ENCODE measurements at places on chromosomes 12 and 14. TPM values are rescaled to one million over a fixed set of nuclear protein-coding genes. Genes with fewer than 3 reads are reported as not detected.

- H3K4me3 ChIP-seq, result no peak overlapping the region
- peaks cover 29% of the 10 kb centered on the region for H3K4me1 ChIP-seq
- no peak overlapping the region for H3K27ac ChIP-seq
- H3K36me3 ChIP-seq, result no peaks in the 10 kb centered on the region
- no peak for DNase-seq
These were observed 65.8 kb downstream of the KCNK10 start for GRCh38 chr14:88256997-88257950.

GRCh38 chr12:56040151-56040550 is 1.6 kb upstream of the RPS26 start:
- no peaks in the 10 kb centered on the region for H3K27me3 ChIP-seq
- no peak for DNase-seq
- no peak overlapping the region for H3K4me3 ChIP-seq
- H3K36me3 ChIP-seq, result peaks cover 8% of the 10 kb centered on the region
- no peak overlapping the region for H3K27ac ChIP-seq

DNA sequence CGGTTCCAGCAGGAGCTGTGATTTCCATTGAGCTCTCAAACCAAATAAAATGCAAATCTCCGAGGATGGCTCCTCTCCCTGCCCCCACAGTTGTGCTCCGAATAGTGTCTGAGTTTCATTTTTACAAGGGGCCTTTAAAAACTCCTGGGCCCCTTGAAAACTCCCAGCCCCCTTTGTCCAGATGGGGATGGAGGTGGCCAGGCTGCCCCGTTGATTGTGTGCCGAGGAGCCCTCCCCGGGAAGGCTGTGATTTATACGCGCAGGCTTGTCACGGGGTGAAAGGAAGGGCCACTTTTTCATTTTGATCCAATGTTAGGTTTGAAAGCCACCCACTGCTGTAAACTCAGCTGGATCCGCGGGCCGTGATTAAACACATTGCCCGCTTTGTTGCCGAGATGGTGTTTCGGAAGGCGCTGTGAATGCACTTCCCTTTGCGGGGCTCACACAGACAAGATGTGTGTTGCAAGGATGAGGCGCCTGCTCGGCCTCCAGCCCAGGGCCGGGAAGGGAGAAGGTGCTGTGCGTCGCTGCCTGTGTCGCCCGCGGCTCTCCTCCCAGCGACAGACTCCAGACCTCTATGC is 98.8 kb downstream of the TMEM132C start:
- DNase-seq, result peak; percentile 60
- peak overlapping the region; percentile 32 for H3K4me3 ChIP-seq

DNA sequence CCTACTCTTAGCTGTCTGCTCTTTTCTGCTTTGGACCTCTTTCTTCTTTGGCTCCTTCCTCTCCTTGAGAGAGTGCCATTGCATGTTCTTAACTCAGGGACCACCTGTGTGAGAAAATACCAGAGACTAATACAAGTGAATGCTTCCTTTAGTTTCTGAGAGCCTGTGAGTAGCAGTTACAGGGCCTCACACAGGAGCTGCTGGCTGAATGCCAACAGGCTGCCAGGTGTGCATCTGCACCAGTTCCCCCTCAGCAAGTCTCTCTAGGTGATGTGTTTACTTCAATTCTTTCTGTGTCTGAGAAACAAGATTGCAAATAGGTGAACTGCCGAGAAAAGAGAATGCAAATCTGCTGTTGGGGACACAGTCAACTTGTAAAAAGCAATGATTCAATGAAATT is 108.2 kb downstream of the STXBP6 start:
- no peak for DNase-seq
- H3K36me3 ChIP-seq, result no peaks in the 10 kb centered on the region
- H3K27ac ChIP-seq, result no peak overlapping the region
- H3K27me3 ChIP-seq, result no peaks in the 10 kb centered on the region

DNA sequence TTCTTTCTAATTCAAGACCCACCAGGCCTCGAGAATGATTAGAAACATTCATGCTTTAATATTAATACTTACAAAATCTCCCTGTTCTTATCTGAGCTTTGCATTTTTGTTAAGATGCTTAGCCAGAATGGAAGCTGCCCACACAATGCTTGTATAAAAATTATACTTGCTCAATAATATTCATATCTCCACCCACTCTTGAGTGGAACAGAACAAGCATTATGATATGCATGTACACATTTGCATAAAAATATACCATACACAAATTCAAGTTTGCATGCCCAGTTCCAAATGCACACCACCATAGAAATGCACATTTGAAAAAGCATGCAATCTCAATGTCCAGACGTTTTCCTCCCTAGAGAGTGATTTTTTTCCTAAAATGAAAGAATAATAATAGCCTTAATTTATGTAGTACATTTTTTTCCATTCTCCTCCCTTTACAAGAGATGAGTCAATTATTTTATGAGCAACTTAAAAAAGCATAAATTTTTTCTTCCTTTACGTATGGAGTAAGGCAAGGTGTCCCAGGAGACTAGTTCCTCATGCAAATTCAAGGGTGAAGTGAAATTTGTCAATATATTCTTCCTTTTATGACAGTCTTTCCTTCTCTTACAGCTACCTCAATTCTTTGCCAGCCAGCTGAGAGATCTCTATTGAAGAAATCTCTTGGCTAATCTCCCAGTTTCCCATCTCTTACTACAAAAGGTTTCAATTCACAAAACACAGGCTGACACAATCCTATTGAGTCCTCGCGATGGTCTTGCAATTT is 313.1 kb upstream of the GARIN6 start:
- peaks cover 7% of the 10 kb centered on the region for H3K4me1 ChIP-seq
- no peak overlapping the region for H3K27ac ChIP-seq
- H3K36me3 ChIP-seq, result no peaks in the 10 kb centered on the region
- DNase-seq, result peak; percentile 9
- no peak overlapping the region for H3K4me3 ChIP-seq
- H3K27me3 ChIP-seq, result no peaks in the 10 kb centered on the region

GRCh38 chr12:57606821-57607220 is 2.2 kb downstream of the DTX3 start:
- no peak overlapping the region for H3K4me3 ChIP-seq
- DNase-seq, result no peak
- H3K27me3 ChIP-seq, result peaks cover 22% of the 10 kb centered on the region
- H3K4me1 ChIP-seq, result peaks cover 29% of the 10 kb centered on the region
- no peak overlapping the region for H3K27ac ChIP-seq

Gene DBX2
- total RNA-seq, result 0.06 TPM

DNA sequence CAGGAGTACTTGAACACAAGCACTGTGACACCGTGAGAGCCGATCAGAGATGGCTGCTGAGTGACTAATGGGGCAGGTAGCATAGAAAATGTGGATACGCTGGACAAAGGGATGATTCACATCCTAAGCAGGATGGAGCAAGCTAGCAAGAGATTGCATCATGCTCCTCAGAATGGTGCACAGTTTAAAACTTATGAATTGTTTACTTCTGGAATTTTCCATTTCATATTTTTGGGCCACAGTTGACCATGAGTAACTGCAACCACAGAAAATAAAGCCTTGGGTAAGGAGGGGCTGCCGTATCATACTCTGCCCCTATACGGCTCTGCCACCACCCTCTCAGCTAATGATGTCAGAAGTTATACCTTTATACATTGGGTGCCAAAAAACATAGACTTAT is 23.3 kb upstream of the MARK3 start:
- H3K4me1 ChIP-seq, result no peaks in the 10 kb centered on the region
- no peak for DNase-seq
- H3K27ac ChIP-seq, result no peak overlapping the region
- no peaks in the 10 kb centered on the region for H3K27me3 ChIP-seq
- no peaks in the 10 kb centered on the region for H3K36me3 ChIP-seq

- no peaks in the 10 kb centered on the region for H3K27me3 ChIP-seq
- H3K36me3 ChIP-seq, result no peaks in the 10 kb centered on the region
- H3K27ac ChIP-seq, result no peak overlapping the region
These were observed 18.1 kb downstream of the KMT5A start for GRCh38 chr12:123401753-123402683.

Gene PRR4
- total RNA-seq, result 0.69 TPM

GRCh38 chr14:29518335-29518734 is 409.3 kb downstream of the PRKD1 start:
- no peak overlapping the region for H3K27ac ChIP-seq
- no peak overlapping the region for H3K4me3 ChIP-seq
- DNase-seq, result no peak
- H3K36me3 ChIP-seq, result no peaks in the 10 kb centered on the region

Gene STXBP6
- 5.9 TPM for total RNA-seq

GRCh38 chr12:91289906-91290305 is 107.3 kb upstream of the DCN start:
- H3K27me3 ChIP-seq, result no peaks in the 10 kb centered on the region
- H3K4me1 ChIP-seq, result peaks cover 9% of the 10 kb centered on the region
- DNase-seq, result peak; percentile 3
- no peak overlapping the region for H3K27ac ChIP-seq

- no peak for DNase-seq
- H3K36me3 ChIP-seq, result no peaks in the 10 kb centered on the region
- H3K27me3 ChIP-seq, result no peaks in the 10 kb centered on the region
- no peak overlapping the region for H3K4me3 ChIP-seq
- H3K27ac ChIP-seq, result no peak overlapping the region
- H3K4me1 ChIP-seq, result no peaks in the 10 kb centered on the region
These were observed 449.3 kb downstream of the MED13L start for GRCh38 chr12:115828168-115828567.

- DNase-seq, result no peak
- H3K27ac ChIP-seq, result no peak overlapping the region
- no peaks in the 10 kb centered on the region for H3K36me3 ChIP-seq
- H3K4me1 ChIP-seq, result peaks cover 37% of the 10 kb centered on the region
- no peaks in the 10 kb centered on the region for H3K27me3 ChIP-seq
These were observed 237.9 kb upstream of the PLEKHG7 start for GRCh38 chr12:92464911-92465310.

Gene PROX2
- total RNA-seq, result not detected

DNA sequence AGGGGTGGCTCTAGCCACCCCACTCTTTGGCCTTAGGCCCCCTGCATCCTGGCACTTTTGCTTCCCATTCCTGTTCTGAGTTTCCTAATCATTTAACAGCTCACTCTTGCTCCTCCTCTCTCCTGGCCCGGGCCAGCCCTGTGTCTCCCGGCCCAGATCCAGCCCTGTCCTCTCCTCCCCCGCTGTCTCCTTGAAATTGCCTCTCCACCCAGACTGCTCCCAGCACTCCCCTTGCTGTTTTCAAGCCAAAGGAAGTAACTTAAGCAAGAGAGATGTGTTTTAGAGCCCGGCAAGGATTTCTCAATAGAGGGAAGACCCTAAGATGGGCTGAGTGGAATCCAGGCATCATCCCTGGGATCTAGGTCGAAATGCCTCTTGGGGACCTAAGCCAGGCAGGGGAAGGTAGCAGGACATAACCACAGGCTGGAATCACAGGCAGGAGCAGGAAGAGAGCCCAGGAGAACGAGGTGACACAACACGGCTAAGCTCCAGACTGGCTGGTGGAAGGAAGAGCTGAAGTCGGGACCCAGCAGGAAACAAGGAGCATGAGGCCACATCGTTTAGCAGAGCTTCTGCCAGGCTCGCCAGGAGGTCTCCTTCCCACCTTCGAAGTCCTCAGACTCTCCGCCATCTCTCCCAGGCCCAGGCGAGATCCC is 2.0 kb upstream of the LRP1-AS start:
- no peaks in the 10 kb centered on the region for H3K27me3 ChIP-seq
- H3K36me3 ChIP-seq, result no peaks in the 10 kb centered on the region

GRCh38 chr12:44875417-44875953 is 630 bp downstream of the NELL2 start:
- H3K4me3 ChIP-seq, result peak overlapping the region; percentile 88
- H3K27ac ChIP-seq, result peak overlapping the region; percentile 83
- peaks cover 30% of the 10 kb centered on the region for H3K4me1 ChIP-seq
- H3K36me3 ChIP-seq, result no peaks in the 10 kb centered on the region
- DNase-seq, result peak; percentile 62
- peaks cover 14% of the 10 kb centered on the region for H3K27me3 ChIP-seq

DNA sequence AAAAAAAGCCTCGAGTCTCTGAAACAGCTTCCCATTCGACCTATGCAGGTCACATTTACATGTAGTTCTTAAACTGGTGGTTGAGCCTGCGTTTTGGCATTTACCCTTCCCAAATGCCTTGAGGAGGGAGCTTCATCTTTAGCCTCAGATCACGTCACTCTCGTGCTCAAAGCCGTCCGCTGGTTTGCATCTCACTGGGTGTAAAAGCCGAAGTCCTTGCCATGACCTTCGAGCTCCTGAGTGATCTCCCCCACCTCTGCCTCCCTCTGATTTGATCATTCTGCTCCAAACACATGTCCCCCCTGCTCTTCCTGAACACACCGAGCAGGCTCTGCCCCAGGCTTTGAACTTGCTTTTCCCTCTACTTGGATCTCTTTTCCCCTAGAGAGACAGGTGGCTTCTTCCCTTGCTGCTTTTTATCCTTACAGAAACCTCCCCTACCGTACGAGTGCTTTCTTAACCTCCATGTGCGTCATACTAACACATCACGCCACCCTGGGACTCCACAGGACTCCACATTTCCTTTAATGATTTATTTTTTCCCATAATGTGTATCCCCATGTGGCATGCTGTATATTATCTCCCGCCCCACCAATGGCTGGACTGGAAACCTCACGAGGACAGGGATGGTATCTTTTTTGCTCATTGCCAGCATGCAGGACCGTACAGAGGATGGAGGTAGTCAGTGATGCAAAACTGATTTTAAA is 610.7 kb downstream of the VRK1 start:
- H3K4me3 ChIP-seq, result no peak overlapping the region
- no peak overlapping the region for H3K27ac ChIP-seq
- peaks cover 31% of the 10 kb centered on the region for H3K27me3 ChIP-seq
- no peak for DNase-seq

Data from neural progenitor cell (in vitro differentiated cells).